ENCODE measurements at places on chromosomes 1 and 21.

DNA sequence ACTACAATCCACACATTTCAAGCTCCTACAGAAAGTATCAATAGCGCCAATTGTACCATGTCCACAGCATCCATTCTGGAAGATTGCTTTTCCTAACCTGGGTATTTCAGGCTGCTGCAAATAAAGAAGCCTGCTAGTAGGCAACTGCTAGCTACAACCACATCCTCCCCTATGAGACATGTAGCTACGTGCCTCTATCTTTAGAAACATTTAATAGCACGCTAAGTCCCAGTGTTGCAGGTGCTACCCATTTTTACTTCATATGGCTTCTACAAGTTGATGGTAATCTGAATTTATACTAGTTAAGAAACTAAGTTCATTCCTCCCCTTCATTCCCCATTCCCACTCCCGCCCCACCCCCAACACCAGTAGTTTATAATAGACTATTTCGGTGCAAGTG, 7.4 kb upstream of the AMPD1 start:
- no peak for DNase-seq

DNA sequence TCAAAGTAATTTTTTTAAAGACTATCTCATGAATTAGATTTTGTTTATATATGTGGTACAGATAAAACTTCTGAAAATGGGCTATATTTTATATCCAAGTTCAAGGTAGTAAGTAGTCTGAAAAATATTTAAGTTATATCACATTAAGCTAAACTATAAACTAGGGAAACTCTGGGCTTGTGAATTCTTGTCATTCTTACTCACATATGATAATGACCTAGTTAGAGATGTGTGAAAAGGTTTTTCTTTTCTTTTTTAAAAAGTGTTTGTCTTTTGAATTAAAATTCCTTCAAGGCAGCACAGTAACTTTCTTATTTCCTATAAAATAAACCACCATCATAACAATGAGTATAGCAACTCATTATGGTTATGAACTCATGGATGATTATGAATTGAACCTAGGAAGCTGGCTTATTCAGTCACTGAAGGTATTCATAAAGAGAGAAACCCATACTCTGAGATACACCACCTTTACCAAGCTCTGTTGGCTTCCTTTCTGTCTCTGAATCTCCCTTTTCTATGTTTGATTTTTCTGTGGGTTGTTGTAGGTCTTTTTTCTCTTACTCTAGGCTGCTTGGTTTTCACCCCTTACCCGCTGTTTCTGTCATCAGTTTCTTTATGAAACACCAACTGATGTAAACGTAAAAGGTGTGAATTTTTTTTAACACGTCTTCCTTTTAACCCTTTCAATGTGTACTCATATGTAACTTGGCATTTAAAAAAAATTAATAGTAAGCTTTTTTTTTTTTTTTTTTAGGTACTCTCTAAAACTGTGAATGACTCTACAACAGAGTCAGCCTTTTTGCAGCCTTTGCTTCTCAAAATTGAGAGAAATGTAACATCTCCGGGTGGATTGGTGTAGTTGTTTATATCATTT, 25.2 kb downstream of the IL12RB2 start:
- no peak for DNase-seq

DNA sequence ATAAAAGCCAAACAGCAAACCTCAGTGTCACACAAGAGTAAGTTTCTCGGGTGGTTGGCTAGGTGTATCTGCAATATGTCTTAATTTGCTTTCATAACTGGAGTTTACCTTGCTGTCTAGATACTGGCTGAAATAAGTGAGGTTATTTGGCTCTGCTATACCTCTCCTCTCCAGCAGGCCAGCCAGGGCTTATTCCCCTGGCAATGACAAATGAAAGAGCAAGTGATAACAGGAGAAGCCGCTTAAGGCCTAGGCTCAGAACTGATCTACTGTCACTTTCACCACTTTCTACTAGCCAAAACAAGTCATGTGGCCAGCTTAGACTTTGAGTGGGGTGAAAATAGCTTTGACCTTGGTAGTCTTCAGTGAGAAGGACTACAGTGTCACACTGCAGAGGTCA, 4.8 kb upstream of the RPE65 start:
- DNase-seq: no peak

- no peak for DNase-seq
Measured at GRCh38 chr1:116326486-116326885, 46.6 kb upstream of the ATP1A1 start.

- DNase-seq: no peak
Measured at GRCh38 chr1:206892351-206892984, 4.8 kb upstream of the IL24 start.

- DNase-seq: peak; percentile 78
Measured at GRCh38 chr1:181479137-181479745, 4.1 kb upstream of the CACNA1E start.

GRCh38 chr1:153951801-153952200, 5.3 kb upstream of the DENND4B start:
- no peak for DNase-seq
